ENCODE measurements at places on chromosomes 12 and 14.

DNA sequence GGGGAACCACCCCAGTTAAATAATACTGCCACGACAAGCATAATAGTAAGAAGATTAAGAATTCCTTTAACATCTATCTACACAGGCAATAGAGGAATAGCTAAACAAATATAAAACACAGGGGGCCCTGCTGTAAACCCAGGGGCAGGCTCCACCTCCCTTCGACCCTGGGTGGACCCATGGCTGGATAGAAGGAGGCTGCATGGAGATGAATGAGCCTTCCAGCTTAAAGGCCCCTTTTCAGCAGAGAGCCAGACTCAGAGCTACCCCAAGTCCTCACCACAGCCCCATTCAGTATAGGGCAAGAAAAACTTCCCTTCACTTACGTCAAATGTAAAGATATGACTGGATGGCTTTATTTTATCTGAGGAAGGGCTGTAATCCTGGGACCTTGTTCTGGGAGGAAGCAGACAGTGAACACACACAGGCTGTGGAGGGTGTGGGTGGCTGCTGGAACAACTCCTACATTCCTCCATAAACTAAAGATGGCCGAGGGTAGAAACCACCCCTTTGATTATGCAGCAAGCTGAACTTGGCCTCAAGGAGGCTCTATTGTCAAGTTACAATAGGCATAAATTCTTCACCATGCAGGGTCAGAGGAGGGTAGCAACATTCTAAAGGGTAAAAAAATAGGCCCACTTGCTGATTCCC lies 30.4 kb downstream of the NUAK1 start:
- DNase-seq, result no peak

GRCh38 chr12:538731-539539 lies 79.2 kb downstream of the B4GALNT3 start:
- DNase-seq, result peak; percentile 47

DNA sequence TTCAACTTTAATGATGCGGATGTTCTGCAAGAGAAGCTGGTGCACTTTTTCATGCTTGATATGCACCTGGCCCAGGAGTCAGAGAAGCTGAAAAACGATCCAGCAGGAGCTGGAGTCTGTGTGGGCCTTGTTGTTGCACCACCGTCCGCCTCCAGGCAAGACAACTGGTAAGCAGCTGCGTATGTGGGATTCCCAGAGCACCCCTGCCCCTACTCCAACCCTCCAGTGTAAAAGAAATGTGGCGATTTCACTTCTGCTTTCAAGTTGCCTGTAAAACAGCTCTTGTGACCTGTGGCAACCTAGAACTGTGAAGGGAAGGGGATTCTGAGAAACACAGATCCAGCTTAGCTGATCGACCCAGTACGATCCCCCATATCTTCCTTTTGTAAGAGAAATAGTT lies 154.1 kb upstream of the PELI2 start:
- DNase-seq, result no peak

DNA sequence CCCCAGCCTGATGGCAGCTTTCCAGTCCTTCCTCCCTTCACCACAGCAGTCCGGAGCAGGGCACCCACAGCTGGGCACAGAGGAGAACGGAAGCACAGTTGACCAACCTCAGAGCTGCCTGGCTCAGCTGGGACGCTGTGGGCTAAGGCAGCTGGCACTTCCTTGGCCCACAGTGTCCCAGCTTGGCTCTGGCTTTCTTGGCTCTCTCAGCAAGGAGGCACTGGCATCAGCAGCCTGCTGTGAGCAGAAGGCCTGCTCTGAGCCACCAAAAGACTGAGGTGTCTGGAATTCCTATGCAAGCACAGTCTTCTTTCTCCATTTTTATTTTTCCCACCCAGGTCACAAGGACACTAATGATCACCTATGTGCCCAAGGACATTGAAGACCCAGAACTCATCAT lies 32.6 kb downstream of the NGB start:
- DNase-seq, result no peak

DNA sequence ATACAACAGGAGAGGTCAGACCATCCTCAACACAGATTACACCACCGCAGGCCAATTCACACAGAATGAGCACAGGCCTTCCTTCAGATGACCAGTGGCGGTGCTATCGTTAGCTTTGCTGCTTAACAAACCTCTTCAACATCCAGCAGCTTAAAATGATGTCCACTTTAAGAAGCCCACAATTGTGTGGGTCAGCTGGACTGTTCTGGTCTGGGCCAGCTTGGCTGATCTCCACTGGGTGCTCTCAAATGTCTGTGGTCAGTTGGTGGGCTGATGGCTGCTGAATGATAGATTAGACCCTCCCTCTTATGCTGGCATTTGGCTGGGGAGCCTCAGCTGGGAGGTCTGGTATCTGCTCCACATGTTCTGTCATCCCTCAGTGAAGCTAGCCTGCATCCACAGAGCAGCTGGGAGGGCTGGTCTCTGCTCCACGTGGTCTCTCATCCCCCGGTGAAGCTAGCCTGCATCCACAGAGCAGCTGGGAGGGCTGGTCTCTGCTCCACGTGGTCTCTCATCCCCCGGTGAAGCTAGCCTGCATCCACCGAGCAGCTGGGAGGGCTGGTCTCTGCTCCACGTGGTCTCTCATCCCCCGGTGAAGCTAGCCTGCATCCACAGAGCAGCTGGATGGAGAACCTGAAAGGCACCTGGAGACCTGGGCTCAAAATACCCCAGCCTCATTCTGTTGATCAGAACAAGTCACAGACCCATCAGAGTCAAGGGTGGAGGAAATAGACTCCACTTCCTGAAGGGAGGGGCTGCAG lies 203.6 kb upstream of the DIO3 start:
- DNase-seq, result no peak

DNA sequence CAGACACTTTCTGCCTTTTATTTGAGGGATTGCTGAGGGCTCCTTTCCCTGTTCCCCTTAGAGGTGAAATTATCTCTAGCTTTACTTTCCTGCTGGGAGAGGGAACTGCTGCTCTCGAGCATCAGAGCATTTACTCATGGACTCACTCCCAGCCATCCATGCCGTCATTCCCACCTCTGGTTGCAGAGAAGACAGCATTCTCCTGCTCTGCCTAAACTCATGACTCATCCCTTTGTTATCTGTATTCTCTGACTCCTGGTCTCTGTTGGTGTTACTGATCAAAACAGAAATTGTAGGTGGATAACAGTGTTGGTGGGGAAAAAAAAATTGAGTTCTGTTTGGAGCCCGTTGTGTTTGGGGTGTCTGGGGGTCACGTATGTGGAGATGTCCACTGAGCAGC lies 159.3 kb downstream of the TTC8 start:
- DNase-seq, result no peak

- DNase-seq, result no peak
Observed at GRCh38 chr12:68794653-68795251, 13.2 kb upstream of the MDM2 start.

DNA sequence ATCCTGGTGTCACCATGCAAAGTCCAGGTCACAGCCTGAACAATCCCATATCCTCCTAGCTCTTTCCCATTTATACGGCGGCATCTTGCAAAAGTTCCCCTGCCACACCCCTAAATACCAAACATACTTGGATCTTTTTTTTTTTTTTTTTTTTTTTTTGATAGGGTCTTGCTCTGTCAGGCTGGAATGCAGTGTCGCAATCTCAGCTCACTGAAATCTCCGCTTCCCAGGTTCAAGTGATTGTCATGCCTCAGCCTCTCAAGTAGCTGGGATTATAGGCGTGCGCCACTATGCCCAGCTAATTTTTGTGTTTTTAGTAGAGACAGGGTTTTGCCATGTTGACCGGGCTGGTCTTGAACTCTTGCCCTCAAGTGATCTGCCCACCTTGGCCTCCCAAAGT lies 451.3 kb downstream of the GLT1D1 start:
- DNase-seq, result no peak

- DNase-seq, result no peak
Observed at GRCh38 chr14:99700379-99700778, 16.3 kb downstream of the CYP46A1 start.

- no peak for DNase-seq
Observed at GRCh38 chr12:46159309-46159901, 109.4 kb downstream of the SLC38A1 start.

GRCh38 chr12:132559652-132560363 lies 50.6 kb downstream of the LRCOL1 start:
- no peak for DNase-seq

DNA sequence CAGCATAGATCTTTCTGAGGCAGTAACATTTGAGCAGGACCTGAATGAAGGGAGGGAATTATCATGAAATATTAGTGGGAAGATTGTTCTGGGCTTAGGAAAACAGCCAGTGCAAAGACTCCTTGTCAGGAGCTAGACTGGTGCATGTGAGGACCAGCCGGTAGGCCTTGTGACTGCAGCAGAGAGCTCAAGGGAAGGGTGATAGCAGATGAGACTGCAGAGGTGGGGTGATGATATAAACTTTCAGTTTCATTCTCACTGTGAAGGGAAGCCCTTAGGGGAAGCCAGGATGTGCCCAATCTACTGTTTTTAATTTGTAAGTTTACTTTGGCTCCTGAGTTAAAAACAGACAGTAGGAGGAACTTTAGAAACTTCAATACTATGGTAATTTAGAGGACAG lies 12.4 kb downstream of the IL22 start:
- DNase-seq, result no peak

- DNase-seq, result no peak
Observed at GRCh38 chr14:97866195-97866594, 1069.0 kb downstream of the VRK1 start.

DNA sequence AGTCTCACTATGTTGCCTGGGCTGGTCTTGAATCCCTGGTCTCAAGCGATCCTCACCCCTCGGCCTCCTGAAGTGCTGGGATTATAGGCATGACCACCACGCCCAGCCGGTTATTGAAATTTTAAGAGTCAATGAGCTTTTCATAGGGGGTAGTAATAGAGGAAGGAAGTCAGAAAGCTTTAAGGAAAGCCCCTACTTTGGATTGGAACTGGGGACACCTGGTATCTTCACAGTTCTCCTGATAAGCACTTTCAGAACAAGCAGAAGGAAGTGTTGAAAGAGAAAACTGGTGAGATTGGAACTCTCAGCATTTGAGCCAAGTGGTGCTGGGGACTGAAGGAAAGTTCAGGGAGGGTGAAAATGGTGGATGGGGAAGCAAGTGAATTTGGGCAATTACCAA lies 5.1 kb downstream of the SLC4A8 start:
- DNase-seq, result no peak

- DNase-seq, result no peak
Observed at GRCh38 chr12:6626654-6627283, 9.0 kb downstream of the LPAR5 start.

GRCh38 chr12:44654646-44655639 lies 221.2 kb downstream of the NELL2 start:
- DNase-seq, result no peak

DNA sequence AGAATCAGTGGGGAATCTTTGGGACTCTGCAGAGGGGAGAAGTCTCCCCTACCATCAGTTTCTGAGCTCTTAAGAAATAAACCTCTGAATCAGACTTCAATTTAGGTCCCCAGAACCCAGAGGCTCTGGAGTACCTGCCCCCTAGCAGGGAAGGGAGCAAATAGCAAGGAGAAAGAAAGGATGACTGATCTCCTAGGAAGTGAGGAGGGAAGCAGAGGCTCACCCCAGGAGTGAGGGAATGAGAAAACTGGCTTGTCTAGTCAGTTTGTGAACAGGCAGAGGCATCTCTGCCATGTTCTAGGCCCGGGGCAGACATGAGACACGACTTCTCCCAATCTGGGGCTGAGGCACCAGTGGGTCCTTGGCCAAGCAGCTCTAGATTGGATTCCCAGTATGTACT lies 24.3 kb upstream of the SMUG1 start:
- no peak for DNase-seq

- no peak for DNase-seq
Observed at GRCh38 chr14:97625477-97625876, 828.3 kb downstream of the VRK1 start.

DNA sequence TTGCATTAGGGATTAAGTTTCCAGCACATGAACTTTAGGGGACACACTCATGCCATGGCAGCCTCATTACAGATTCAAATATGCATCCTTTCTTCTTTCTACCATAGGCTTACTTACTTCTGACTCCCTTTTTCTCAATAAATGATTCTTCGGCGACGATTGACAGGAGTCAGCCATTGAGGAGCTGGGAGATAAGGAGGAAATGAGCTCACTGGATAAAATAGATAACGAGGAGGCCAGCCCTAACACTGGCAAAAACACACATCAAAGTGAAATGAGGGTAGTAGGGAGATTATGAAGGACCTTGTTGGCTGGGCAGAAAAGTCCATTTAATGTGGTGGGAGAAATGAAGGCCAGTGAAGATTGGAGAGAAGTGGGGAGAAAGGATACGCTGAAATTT lies 172.2 kb downstream of the SLC41A2 start:
- no peak for DNase-seq

DNA sequence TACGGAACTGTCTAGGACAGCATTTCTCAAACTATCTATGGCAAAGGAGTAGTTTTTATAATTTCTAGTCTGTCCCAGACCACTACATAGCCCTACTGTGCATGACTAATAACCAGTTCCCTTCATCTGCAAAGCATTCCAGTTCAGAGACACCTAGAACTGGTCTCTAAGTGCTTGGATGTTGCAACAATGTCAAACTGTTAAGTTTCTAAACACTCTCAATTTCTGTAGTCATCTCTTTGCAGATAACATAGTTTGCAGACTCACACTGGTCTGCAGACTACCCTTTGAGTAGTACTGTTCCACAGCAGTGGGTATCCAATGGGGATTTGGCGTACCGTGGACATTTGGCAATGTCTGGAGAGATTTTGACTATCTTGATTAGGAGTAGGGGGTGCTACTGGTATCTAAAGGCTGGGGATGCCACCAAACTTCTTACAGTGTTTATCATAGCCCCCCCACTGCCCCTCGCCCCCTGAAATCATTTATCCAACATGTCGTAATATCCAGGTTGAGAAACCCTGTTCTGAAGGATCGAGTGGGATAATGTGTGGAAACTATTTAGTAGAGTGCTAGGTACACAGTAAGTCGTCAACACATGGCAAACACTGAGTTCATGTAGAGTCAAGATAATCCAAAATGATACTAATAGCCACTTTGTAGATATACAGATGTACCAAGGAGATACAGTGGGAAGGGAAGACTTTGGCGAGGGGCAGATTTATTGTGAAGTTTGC lies 1.7 kb downstream of the C12orf76 start:
- DNase-seq, result no peak

GRCh38 chr14:39492267-39492666 lies 60.0 kb upstream of the FBXO33 start:
- DNase-seq, result no peak

- DNase-seq, result no peak
Observed at GRCh38 chr12:126663304-126664094, 1598.3 kb downstream of the AACS start.

All from effector CD4-positive, alpha-beta T cell (primary cell).